ENCODE measurements at places on chromosomes 11 and 22.
A peak's percentile ranks its signal among the peaks of the same experiment; 100 is the strongest.

GRCh38 chr11:69578167-69578566 is 62.8 kb upstream of the CCND1 start:
- DNase-seq: no peak

- DNase-seq: no peak
These were observed 385.9 kb downstream of the MIAT start for GRCh38 chr22:27043262-27043661.

GRCh38 chr11:5204787-5205186 is 4.3 kb upstream of the OR51V1 start:
- DNase-seq: peak; percentile 69

DNA sequence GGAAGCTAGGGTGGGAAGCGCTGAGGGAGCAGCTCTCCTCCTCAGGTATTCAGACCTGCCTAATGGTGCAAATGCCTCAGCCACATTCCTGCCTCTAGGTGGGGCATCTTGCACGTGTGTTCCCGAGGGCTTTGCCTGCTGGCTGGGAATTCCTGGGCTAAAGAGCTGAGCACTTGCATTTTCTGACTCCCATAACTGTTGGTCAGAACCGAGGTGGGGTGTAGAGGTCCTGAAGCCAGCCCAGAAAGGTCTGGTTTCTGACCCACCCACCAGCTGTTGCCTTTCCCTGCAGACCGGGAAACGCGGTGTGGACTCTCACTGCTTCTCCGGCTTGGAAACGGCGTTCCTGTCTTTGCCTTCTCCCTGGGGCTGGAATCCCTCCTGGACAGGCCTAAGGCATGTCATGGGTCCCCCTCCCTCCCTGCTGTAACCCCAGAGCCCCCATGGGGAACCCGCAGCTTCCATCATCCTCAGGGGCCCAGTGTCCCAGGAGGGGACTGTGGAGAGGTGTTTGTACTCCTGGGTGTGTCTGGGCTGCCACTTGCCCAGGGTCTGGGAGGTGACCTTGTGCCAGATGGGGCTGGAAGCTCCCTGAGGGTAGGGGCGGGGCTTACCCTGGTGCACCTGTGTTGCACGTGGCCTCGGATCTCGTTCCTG is 24.0 kb upstream of the SMIM38 start:
- peak; percentile 88 for DNase-seq

DNA sequence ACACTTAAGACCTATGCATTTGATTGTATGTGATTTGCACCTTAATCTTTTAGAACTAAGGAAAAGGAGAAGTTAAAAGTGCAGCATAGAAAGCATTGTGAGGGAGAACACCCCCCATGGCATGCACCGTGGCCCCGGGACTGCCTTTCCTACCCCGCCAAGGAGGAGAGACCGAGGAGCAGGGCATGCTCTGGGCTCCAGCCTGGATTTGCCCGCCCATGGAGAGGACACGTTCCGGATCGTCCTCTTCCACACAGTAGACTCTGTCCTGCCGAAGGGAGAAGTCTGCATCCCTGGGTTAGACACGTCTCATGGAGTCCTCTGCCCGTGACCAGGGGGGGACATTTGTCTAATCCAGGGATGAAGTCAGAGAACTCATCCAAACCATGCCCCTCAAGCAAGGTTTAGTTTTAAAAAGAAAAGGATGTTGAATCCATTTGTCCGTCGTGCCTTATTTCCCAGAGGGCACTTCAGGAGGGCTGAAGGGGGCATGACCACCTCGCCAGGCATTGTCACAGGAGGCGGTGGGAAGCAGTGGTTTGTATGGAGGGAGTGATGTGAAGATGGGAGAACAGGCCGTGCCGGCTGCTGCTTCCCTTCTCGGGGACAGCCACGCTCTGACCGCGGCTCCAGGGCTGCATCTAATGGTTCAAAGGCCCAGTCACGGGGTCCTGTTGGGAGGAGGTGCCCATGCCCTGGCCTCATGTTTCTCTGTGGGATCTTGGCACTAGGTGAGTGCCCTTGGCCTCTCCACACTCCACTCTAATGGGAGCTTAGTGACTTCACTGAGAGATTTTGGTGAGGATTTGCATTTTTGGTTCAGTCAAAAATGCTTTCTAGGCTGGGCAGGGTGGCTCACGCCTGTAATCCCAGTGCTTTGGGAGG is 66.2 kb upstream of the GAL start:
- DNase-seq: no peak

GRCh38 chr22:50216055-50216683 is 15.4 kb downstream of the SELENOO start:
- no peak for DNase-seq

DNA sequence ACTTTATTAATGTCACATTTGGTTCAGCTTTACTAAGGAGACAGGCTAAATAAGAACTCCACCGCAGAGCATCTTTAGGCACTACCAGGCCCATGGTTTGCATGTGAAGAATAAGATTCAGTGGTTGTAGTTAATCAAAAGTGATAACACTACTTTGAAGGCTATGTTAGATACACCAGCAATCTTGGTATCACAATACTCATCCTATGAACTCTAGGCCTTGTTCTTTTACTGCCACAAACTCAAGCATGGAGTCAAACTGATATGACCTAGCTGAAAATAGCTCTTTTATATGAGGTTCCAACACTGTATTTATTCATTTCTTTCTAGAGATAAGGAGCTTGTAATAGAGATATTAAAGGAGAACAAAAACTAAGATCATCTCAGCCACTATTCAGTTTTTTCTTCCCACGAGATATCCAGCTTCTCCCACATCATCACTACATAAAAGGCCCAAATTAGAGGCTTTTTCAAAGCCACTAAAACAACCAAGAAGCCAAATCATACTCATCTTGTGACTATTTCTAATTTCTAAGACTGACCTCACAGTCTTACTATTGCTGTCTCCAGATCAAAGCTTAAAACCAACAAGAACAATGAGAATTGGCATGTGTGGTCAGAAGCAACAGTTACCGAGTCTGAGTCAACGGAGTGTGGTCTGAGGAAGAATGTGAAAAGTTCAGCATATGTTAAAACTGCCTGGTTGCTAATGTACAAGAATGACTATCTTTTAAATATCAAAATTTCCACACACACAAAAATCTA is 25.1 kb upstream of the GUCY1A2 start:
- DNase-seq: peak; percentile 62

DNA sequence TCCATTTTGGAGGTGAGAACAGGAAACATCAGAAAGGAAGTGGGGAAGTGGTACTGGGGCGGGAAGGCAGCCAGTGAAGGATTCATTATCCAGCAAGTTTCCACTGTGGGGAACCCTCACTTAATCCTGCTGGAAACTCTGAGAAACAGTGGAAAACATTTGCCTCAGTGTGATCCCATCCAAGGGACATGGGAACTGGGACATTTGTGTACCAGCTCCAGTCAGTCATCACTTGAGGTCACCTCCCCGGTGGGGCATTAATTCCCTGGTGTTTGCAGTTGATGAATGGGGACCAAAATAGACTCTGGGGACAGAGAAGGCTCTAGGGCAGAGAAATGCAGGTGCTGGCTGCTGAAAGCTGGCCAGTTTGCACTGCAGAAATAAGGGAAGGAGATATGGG is 599.9 kb downstream of the BUD13 start:
- no peak for DNase-seq

- DNase-seq: no peak
These were observed 242.3 kb upstream of the B3GAT1 start for GRCh38 chr11:134654161-134654915.

DNA sequence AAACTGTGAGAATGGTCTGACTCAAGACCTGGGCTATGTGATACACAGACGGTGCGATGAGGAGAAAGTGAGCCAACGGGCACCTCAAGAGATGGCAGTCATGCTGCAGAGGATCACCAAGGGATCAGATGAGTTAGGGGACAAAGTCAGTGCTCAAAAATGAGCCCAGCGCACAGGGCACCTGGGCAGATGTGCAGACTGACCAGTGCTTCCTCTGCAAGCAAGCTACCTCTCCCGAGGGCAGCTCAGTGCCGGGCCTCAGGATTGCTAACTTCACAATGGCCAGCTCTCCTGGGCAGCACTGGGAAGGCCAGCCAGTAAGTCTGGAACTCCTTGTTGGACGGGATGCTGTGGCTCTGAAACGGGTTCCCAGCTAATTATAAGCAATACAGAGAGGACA is 15.3 kb downstream of the HDHD5 start:
- DNase-seq: no peak

DNA sequence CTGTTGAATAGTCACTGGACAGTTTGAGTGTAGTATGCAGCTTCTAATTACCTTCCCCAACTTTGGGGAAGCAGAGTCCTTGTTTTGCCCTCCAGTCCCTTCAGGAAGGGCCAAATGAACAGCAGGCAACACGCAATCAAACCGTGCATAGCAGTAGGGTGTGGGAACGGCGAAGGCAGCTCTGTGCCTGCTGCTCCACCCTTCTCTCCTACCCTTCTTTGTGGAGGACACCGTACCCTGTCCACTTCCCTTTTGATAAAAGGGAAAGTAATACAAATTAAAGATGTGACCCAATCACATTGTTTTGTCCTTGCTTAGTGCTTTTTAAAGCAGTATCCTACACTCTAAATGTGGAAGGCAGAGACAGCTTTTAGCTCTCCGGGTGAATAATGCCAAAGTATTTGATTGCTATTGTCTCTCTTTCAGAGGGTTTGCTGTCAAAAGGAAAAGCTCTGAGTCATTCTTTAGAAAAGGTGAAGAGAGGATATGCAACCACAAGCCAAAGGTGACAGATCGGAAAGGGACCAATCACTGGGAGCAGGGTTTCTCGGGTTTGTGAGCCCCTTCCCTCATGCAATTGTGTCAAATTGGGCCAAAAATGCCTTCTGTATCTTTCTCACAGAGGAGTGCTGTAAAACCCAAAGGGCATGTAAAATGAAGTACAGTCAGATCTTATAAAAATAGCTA is 407.3 kb upstream of the CCDC90B start:
- no peak for DNase-seq

DNA sequence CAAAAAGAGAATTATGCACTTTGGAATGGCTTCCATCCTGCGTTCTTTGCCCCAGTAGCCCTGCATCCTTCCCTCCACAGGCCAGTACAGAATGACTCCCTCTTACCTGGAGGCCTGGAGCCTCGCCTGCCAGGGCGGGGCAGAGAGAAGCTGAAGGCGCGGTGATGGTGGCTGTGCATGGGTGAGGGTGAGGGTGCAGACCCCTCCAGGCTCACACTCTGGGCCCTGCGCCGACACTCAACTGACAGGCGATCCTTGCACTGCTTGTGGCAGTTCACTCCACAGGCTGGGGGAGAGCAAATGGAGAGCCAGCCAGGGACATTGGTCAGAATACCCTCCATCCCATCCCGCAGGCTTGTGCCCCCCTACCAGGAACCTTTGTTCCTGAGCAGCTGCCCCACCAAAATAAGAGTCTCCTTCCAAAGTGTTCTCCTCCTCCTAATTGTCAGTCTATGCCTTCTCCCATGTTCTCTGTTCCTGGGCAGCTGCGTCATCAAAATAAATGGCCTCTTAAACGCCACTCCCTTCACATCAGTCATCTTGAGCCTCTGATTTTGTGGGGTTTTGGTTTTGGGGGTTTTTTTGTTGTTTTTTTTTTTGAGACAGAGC is 5.9 kb upstream of the NRXN2 start:
- DNase-seq: no peak

- no peak for DNase-seq
These were observed 3.8 kb downstream of the ROBO4 start for GRCh38 chr11:124893781-124894401.

DNA sequence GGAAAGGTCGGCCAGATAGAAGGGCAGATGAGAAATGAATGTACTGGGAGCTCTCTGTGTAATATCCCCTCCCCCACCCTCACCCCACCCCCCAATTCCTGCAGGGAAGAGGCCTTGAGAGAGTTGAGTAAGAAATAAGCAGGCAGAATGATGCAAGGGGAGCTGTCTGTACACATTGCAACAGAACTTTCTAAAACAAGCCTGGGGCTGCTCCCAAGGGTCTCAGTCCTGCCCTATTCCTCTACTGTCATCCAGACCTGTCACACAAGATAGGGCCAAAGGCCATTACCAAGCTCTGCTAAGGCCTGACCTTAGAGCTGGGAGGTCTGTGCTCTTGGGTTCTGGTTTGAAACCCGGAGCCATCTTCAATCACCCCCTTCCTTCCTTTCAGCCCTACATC is 5.7 kb upstream of the DGAT2 start:
- DNase-seq: peak; percentile 82

DNA sequence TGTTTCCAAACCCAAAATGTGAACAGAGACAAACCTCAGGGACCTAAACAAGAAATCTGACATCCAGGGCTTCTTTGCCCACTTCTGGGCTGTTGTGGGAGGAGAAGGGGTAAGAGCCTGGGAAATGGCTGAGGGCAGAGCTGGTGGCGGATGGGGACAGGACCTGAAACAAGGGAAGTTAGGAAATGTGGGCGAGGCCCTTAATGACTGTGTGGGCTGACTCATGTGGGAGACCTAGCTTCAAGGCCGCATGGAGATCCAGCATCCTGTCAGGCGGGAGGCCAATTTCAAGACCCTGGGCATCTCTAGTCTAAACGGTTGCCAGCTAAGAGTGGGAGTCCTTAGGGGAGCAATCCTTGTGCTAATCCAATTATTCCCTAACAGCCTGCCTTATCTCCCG is 2.1 kb upstream of the OAF start:
- DNase-seq: peak; percentile 89

DNA sequence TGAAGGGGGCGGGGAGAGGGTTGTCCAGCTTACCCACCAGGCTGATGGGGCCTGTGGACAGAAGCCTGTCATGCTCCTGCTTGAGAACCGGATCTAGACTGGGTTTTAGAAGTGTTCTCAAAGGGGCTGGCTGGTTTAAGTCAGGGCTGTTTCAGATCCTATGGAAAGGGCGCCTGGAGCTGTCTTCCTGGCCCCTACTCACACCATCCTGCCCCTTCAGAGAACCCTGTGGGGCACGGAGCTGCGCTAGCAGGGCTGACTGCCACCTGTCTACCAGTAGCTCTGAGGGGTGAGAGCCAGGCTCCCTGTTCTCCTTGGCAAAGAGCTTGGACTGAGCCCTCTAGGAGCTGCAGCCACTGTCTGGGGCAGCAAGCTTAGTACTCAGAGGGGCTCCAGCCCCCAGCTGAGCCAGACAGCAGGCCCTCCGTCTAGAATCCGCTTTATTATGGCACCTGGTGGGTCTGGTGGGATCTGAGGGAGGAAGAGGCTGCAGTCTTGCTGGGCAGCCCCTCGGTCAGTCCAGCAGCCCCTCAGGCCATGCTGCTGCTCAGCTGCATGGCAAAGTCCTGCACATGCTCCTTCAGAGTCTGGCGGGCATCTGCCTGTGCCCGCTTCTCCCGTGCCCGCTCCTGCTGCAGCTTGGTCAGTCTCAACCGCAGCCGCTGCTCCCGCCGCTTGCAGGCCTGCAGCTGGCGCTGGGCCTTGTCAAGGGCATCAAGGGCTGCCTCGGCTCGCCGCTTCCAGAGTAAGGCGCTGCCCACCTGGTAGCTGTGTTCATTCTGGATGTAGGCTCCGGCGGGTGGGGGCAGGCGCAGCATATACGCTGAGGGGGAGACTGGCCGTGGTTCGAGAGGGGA is 2.3 kb downstream of the THAP7 start:
- DNase-seq: no peak

DNA sequence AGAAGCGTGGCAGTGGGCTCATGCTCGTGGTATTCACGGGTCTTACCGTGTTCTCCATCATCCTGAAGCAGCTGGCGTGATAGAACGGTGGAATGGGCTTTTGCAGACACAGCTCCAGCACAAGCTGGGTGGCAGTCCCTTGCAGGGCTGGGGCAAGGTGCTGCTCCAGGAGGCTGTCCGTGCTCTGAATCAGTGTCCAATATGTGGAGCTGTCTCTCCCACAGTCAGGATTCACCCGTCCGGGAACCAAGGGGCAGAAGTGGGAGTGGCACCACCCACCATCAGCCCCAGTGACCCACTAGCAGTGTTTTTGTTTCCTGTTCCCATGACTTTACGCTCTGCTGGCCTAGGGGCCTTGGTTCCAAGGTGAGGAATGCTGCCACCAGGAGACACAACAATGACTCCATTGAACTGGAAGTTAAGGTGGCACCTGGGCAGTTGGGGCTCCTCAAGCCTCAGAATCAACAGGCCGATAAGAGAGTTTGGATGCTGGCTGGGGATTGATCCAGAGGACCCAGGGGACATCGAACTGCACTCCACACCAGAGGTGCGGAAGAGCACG is 16.9 kb upstream of the CD81 start:
- no peak for DNase-seq
